ENCODE measurements at places on chromosomes 2 and 18.

- DNase-seq = no peak
These were observed 44.4 kb upstream of the ATL2 start for GRCh38 chr2:38421274-38422056.

GRCh38 chr2:101473911-101474701 is 806 bp downstream of the RFX8 start:
- DNase-seq = no peak

- DNase-seq = no peak
These were observed 11.7 kb upstream of the ACTR2 start for GRCh38 chr2:65215946-65216345.

DNA sequence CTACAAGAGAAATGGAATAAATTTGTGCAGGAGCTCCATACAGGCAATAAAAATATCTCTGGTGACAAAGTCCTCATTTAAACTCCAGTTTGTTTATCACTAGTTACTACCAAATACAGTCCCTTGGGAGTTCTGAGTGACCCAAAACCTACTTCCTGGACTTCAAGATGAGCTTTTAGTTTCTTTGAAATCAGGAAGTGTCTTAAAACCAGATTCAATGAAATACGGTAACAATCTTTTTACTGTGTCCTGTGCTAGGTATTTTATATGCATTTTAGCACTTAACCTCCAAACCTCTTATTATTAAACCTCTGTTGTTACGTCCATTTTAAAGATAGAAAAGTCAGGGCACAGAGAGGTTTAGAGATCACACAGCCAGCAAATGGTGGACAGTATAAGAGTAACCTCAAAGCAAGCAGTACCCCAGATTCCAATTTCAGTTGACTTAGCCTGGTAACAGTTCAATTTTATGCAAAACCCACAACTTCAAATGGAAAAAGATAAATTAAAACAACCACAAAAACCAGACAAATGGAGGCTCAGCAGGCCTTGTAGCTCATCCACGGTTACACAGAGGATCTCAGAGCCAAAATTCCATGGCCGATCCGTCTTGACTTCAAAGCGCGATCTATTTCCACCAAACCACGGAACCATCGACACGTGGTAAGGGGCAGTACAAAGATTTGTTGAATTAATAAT is 1.3 kb upstream of the KCMF1 start:
- DNase-seq = no peak

- DNase-seq = no peak
These were observed 463.8 kb downstream of the LPIN1 start for GRCh38 chr2:12210016-12210933.

DNA sequence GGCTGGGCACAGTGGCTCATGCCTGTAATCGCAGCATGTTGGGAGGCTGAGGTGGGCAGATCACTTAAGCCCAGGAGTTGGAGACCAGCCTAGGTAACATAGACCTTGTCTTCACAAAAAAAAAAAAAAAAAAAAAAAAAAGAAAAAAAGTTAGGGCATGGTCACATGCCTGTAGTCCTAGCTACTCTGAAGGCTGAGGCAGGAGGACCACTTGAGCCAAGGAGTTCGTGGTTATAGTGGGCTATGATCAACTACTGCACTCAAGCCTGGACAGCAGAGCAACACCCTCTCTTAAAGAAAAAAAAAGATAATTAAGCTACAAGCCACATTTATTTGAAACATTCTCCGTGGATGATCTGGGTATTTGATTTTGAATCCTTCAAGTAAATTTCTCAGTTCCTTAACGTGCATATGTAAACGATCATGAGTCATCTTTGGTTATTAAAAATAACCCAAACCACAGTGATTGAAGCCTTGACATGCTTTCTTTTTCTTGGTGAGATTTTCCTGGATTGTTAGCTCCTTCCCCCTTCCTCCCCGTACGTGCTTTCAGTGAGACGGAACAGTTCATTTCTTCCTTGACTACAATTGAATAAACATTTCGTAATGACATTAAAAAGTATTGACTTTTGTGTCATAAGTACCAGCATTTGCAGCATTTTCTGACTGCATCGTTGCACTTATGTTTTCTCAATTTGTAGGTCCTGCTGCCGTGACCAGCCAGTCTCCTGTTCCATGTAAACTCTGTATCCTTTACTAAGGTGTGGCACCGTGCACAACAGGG is 20.3 kb downstream of the RMC1 start:
- no peak for DNase-seq

- DNase-seq = no peak
These were observed 151.8 kb downstream of the ANKRD30BL start for GRCh38 chr2:132009874-132010521.

DNA sequence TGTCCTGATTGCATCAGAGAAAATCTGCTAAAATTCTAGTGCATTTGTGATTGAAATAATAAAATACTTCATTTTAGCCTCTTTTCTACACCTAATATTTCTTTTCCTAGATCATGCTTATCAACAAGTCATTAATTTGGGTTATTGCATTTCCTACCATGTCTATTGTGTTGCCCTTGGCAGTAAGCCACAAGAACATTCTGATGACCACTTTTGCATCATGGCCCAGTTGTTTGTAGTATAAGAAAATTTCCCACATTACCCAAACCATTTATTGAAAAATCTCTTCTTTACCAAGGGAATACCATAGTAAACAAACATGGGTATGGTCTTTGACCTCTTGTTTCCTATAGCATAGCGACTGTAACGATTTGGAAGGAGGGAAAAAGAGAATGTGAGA is 76.3 kb downstream of the R3HDM1 start:
- no peak for DNase-seq

DNA sequence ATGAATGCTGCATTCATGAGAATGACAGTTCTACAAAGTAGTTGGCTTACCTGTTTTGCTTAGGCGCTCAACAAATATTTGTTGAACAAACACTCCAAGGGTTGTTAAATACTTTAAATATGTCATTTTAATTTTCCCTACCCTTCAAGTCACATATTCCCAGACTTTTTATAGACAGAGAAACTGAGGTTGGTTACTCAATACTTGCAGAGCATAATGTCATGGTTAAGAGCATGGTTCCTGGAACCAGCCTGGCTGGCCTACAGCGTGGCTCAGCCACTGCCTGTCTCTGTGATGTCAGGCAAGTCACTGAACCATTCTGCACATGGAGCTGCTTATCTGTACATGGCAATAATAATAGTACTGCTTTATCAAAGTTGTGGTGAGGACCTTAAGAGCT is 120.0 kb upstream of the STK17B start:
- no peak for DNase-seq

All from stimulated activated CD8-positive, alpha-beta memory T cell treated with anti-CD3 and anti-CD28 coated beads, Interleukin-7, amount 100 ng/mL, for 1 hour (primary cell).